ENCODE measurements at places on chromosomes 7 and 10.

GRCh38 chr10:6349846-6350535 lies 147.3 kb downstream of the PFKFB3 start:
- DNase-seq: no peak

DNA sequence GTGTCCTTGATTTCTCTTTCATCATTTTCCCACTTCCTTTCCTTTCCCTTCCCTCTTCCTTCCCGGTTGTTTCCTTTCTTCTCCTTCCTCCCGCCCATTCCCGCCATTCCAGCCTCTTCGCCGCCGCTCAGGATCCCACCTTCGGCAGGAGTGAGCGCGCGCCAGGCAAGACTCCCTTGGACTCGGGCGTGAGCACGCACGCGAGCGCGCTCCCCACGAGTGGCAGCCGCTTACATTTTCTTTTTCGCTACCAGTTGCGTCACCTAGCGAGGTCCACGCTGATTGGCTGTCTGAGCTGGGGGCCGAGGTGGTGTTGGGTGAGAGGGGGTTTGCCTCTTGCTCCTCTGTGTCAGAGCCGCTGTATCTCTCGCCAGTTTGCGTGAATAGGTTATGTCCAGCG lies 11.8 kb downstream of the ZAN start:
- peak; percentile 33 for DNase-seq

- no peak for DNase-seq
Observed at GRCh38 chr7:129750501-129750900, 139.0 kb downstream of the NRF1 start.

GRCh38 chr7:133051066-133051465 lies 30.8 kb downstream of the CHCHD3 start:
- no peak for DNase-seq

DNA sequence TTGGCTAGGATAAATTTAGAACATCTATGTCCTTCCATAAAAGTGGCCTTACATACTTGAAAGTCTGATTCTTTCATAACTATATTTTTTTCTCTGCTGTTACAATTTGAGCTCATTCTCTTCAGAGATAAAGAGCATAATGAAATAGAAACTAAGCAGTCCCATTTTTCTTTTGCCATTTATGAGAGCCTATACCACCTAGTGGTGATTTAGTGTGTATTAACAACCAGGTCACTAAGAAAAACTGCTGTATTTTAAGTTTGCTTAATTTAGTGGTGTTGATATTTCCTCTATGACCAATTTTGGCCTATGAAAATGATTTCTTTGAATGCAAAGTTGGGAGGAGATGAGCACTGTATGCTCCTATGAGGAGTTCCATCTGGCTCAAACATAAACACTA lies 88.7 kb upstream of the ZWINT start:
- DNase-seq: no peak

DNA sequence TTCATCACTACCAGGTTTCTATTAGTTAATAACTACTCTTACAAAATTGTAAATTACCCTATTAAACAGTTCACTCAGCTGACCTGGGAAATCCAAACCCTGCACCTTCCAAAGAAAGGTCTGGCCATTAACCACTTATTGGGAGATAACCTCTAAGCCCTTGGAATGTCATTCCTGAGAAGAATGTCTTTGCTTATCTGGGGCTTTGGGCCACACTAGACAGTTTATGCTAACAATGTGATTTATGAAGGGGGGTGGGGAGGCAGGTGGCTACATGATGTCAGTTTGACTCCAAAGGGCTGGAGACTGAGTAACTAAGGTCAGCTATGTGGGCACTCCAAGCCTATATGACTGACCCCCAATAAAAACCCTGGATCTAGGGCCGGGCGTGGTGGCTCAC lies 50.7 kb downstream of the AKR1D1 start:
- no peak for DNase-seq

GRCh38 chr7:137947046-137947445 lies 54.8 kb downstream of the CREB3L2 start:
- no peak for DNase-seq

- DNase-seq: no peak
Observed at GRCh38 chr10:14545827-14546226, 215.1 kb upstream of the FRMD4A start.

DNA sequence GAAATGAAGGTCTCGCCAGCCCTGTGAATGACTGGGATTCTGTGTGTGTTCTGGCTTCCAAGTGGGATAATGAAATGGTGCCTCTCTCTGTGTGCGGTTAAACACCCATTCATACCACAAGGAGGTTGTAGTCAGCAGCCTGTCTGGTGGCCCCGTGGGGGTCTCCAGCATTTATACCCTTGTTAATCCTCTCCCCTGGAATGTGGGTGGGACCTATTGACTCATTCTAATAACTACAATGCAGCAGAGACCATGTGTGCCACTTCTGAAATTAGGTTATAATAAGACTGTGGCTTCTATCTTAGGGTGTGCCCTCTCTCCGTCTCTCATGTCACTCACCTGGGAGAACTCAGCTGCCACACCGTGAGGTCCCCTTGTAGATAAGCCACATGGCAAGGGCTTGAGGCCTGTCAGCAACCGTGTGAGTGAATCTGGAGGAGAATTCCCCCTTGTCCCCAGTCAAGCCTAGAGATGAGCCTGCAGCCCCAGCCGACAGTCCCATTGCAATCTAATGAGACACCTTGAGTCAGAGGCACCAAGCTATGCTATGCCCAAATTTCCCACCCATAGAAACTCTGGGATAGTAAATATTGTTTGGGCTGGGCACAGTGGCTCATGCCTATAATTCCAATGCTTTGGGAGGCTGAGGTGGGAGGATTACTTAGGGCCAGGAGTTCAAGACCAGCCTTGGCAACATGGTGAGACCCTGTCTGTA lies 106.8 kb downstream of the GALNT17 start:
- no peak for DNase-seq

DNA sequence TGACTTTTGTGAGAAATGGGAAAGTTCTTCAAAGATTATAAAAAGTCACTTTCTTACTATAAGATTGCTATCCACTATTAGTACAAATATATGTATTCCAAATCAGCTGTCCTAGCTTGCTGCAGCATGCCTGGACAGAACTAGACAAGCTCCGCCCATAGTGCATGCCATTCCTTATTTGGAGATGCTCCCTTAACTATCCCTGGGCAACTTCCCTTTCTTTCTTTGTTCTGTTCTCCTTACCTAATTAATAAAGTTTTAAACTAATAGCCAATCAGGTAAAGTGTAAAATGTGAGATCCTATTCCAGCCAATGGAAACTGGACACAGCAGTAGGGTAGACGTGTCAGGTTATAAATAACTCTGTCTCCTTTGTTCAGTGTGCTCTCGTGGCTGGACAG lies 281.9 kb downstream of the CAMK1D start:
- no peak for DNase-seq

GRCh38 chr7:25803117-25803887 lies 348.7 kb upstream of the NFE2L3 start:
- no peak for DNase-seq

DNA sequence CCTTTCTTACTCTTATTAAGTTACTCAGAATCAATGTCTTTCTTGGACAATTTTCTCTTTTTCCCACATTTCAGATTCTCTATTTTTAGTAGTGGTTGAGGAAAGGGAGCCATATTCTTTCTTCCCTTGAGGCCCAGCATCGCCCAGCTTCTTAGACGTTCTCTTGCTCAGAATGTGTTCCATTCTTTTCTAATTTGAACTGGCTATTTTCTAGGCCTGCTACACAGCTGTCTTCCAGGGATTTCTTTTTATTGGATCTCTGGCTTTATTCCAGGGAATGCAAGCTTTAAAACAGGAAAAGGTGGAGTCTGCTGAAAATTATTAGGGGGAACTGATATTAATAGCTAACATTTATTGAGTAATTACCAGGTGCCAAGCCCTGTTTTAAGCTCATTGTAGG lies 58.3 kb downstream of the WIPF3 start:
- no peak for DNase-seq

GRCh38 chr7:131131746-131132431 lies 195.8 kb upstream of the MKLN1 start:
- no peak for DNase-seq

GRCh38 chr10:128077155-128077875 lies 48.9 kb downstream of the MKI67 start:
- no peak for DNase-seq

- DNase-seq: no peak
Observed at GRCh38 chr7:95725205-95725604, 47.1 kb upstream of the DYNC1I1 start.

DNA sequence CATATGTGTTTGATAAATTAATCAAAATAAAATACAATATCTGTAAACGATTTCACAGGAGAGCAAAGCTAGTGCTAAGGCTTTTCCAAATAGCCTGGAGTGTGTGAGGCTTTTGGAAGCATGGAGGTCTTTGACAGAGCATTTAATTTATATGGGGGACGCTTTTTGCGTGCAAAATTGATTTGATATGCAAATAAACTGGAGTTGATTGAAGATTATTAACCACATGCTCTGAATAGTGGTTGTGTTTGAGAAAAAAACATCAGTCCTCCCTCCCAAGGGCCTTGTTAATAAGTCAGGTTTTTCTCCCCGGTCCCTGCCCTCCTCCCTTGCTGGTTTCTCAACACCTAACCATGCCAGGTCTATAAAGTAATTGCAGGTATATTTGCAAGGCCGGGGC lies 85.1 kb upstream of the FGFR2 start:
- DNase-seq: no peak

DNA sequence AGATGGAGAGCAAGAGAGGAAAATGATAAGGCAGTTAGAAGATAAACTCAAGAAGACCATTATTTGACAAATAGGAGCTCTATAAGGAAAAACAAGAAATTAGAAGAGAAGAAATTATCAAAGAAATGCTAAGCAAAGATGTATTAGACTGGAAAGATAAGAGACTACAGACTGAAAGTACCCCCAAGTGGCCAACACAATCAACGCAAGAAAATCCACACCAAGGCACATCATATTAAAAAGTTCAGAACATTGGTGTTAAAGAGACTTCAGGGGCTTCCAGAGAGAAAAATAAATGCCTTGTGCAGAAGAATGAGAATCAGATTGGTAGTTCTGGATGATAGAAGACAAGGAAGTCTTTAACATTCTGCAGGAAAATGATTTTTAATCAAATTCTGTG lies 46.0 kb downstream of the SH2D4B start:
- DNase-seq: no peak

- DNase-seq: no peak
Observed at GRCh38 chr7:15692501-15693020, 6.1 kb upstream of the MEOX2 start.

GRCh38 chr10:3652886-3653285 lies 132.1 kb downstream of the KLF6 start:
- no peak for DNase-seq

GRCh38 chr7:31096877-31097258 lies 44.8 kb downstream of the ADCYAP1R1 start:
- no peak for DNase-seq

DNA sequence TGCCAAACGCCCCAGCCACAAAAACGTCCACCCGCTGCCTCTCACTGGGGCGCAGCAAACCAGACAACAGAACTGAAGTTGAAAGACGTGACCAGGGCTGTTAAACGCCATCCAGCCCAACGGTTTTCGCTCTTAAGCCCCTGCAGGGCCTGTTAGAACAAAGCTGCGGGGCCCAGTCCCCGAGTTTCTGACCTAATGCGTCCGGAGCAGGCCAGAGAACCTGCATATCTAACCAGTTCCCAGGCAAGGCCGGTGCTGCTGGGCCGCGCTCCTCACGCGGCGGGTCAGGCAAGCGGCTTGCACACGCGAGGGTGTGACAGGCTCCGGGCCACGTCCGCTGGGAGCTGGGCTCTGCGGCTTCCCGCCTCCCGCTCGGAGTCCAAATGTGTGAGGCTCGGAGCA lies 87.0 kb downstream of the PTPRN2 start:
- peak; percentile 54 for DNase-seq

DNA sequence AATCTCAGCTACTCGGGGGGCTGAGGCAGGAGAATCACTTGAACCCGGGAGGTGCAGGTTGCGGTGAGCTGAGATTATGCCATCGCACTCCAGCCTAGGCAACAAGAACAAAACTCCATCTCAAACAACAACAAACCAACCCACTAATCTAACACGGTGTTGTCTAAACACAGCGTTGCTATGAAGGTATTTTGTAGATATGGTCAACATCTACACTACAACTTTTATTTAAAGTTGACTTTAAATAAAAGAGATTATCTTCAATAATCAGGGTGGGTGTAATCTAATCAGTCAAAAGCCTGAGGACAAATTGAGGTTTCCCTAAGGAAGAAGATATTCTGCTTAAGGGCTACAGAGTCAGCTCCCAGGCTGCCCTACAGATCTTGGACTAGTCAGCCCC lies 24.2 kb downstream of the BAIAP2L1 start:
- no peak for DNase-seq

DNA sequence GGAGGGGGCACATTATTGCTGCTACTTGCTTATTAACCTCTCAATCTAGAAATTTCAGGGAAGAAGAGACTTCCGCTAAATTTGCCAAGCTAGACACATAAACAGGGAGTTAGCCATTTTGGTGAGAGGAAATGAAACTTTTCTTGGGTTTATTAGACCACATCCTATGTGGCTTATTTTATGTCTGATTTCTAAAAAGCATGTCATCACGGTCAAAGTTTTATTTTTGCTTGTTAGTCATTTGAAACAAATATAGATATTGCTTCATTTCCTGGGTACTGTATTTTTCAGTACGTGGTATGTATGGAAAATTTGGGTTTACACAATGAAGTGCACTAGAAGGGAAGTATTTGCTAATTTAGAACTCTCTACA lies 144.1 kb downstream of the TCF7L2 start:
- DNase-seq: no peak

- no peak for DNase-seq
Observed at GRCh38 chr10:129426606-129427005, 40.4 kb upstream of the MGMT start.

DNA sequence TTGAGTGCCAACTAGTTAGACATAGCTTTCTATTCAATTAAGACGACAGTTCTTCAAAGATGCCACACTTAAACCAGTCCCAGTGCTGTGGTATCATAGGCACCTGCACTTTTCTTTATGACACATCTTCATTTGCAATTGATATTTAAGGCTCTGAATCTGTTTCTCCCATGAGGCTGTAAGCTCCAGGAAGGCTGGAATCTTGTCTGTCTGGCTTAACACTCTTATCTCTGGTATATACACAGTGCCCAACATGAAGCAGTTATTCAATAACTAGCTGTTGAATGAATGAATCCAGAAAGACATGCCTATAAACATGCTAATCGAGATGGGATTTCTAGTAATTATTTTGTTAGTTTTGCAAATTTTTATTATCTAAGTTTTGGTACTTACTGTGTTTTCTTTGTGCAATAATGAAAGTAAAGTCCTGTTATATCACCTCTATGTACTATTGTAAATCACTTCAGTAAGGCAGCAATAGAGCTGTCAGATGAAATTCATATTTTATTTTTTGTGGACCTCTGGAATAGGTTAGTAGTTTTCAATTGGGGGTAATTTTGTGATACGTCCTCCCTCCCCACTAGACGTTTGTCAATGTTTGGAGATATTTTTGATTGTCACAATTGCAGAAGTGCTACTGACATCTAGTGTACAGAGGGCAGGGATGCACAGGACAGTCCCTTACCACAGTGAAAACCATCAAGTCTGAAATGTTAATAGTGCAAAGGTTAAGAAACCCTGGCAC lies 51.3 kb upstream of the STEAP4 start:
- DNase-seq: no peak
